ENCODE measurements at places on chromosomes 4 and X. TPM values are rescaled to one million over a fixed set of nuclear protein-coding genes. Genes with fewer than 3 reads are reported as not detected.

Gene SULT1B1
- 1.7 TPM for total RNA-seq

Gene ZMAT1
- total RNA-seq = 8.3 TPM

Gene CHRDL1
- 36.8 TPM for total RNA-seq

Gene CLDN2
- not detected for total RNA-seq

Gene HSFX4
- total RNA-seq = not detected

Gene SOWAHB
- 2.7 TPM for total RNA-seq

Gene CSAG1
- not detected for total RNA-seq

- DNase-seq = no peak
Measured at GRCh38 chr4:38529189-38530115, 134.5 kb upstream of the KLF3 start.

DNA sequence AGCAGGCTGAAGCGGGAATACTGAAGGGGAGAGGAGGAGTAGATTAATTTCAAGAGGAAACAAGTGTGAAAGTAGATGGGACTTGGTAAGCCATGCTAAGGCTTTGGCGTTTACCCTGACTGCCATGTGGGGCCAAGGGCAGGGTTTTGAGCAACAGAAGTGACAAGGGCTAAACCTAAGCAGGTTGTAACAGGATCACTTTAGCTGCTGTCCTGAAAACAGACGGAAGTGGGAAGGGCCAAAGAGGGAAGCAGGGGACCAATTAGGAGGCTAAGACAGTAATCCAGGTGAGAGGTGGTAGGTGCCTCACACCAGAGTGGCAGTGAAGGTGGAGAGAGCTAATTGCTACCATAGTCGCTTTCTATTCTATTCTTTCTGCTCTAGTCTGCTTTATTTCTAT lies 166.5 kb downstream of the PJA1 start:
- DNase-seq = peak; percentile 79

DNA sequence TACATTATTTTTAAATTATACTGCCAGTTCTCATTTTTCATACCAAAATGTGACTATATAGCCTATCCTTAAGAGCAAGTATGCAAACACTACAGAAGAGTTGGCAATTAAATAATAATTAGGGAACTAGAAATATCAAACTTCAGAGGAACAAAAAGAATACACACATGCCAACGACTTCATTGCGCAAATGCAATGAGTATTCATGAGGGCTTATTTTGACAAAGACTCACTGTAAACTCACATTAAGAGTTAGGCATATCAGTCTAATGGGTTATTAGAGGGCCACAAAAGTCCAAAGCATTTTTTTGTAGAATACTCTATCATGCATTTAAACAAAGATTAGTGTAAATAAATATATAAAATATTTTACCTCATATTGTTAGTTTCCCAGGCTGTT lies 31.6 kb downstream of the SLC10A7 start:
- DNase-seq = no peak

GRCh38 chr4:103365285-103365684 lies 167.1 kb upstream of the CENPE start:
- no peak for DNase-seq

- DNase-seq = no peak
Measured at GRCh38 chrX:10052906-10053625, 85.9 kb downstream of the CLDN34 start.

- DNase-seq = no peak
Measured at GRCh38 chrX:14915596-14915995, 42.4 kb downstream of the MOSPD2 start.

DNA sequence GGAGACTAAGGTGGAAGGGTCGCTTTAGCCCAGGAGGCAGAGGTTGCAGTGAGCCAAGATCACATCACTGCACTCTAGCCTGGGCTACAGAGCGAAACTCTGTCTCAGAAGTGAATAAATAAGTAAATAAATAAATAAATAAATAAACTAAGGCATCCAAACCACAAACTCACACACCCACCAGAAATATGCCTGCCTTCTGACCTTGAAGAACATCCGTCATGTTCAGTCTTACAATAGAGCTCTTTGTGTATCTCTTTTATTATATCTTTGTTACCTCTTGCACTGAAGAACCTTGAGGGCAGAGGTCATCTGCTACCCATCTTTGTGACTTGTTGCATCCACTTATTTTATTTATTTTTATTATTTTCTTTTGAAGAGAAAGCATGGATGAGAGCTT lies 71.6 kb downstream of the PRRG1 start:
- DNase-seq = no peak

GRCh38 chrX:153474718-153475117 lies 4.3 kb upstream of the HAUS7 start:
- no peak for DNase-seq

DNA sequence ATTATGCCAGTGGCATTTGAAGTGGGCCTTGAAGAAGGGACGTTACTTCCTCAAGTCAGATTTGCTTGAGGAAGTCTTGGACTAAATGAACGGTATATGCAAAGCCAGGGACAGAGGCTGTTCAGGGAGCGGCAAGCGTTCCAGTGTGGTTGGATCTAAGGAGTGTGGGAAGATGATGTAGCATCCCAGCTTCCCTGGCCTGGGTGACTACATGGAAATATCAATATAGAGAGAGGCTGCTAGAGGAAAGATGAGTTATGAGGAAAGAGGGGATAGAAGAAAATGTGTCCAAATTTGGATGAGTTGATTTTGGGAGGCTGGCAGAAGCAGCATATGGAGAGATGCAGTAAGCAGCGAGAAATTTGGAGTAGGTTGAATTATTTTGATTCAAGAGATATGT lies 432.5 kb upstream of the TENM3 start:
- DNase-seq = no peak

- DNase-seq = no peak
Measured at GRCh38 chr4:122689972-122690371, 42.5 kb upstream of the BBS12 start.

DNA sequence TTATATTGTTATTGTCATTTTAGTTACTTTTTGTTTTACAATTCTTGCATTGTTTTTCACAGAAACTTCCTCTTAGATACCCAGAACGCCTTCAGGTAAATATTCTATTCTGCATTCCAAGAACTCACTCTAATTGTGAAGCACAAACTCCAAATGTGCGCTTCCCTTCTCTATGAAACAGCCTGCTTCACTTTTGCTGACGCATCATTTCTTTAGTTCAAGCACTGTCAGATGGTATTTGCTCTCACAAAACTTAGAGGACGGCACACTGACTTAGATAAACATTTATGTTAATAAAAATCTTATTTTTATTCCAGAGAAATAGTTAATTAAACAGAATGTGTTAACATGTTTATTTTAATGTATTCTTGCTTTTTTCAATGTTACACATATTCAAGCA lies 3.3 kb downstream of the CSN1S1 start:
- DNase-seq = no peak

DNA sequence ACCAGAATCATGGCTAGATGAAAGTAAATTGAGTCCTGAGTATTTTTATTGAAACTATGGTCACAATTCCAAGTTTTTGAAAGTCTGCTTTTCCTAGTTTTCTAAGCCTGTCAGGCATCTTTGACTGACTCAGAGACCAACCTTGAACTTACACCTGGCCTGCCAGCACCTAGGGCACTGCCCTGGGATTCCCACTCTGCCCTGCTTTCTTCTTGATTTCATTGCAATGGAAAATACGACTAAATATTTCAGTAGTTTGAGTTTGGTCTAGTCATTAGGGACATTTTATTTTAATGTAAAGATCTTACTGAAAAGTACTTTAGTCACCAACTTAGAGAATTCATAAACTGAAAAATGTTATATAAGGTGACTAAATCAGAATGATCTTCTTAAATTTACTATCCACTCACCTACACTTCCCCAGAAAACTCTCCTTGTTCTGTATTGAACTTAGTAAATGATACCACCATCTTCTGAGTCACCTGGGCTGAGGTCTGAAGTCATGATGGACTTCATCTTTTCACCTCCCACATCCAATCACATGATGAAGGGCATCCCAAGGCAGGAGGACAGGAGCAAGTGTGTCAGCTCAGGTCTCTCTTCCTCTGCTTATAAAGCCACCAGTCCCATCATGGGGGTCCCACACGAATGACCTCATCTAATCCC lies 11.6 kb upstream of the PYURF start:
- DNase-seq = no peak

GRCh38 chr4:113834298-113834697 lies 72.8 kb upstream of the CAMK2D start:
- DNase-seq = no peak

DNA sequence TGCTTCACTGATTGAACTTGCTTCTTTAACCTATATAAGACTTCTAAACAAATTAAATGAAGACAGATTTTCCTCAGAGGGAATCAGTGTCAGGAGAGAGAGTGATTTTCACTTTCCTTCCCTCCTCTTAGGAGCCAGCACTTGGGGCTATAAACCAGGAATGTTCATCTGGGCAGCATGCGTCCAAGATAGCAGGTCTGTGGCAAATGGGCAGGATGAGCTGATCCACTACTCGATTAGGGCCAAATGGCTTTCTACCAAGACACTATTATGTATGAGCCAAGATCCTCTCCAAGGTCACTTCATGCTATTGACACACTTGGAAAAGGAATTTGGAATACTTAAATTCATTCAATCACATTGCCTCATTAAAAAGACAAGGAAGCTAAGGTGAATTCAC lies 203.9 kb upstream of the GRID2 start:
- DNase-seq = no peak

GRCh38 chrX:16836371-16836770 lies 33.8 kb downstream of the RBBP7 start:
- DNase-seq = no peak
